Renal cortex interstitium (tissue), 15 donors: ENCODE measurements at places on chromosomes 2 and 18. TPM values are rescaled to one million over a fixed set of nuclear protein-coding genes. Genes with fewer than 3 reads are reported as not detected.

The CREG2 gene
- 0.46 TPM for polyA plus RNA-seq

The PLA2R1 gene
- polyA plus RNA-seq, result 117 TPM

DNA sequence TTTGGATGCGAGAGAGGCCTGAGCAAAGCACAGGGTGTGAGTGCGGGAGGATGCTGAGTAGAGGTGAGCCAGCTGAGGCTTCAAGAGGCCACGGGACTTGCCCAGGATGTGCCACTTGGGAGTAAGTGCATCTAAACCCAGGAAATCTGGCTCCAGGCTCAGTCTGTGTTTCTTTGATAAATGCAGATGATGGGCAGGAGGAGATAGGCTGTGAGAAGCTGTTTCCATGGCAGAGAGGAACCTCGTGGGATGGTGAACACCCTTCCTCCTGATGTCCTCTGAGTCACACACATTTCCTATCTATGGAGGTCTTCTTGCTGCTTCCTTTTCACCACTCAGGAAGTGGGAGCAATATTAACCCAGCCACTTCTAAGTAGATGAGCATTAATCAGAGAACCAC, 38.4 kb upstream of the CELF4 start:
- DNase-seq, result no peak

DNA sequence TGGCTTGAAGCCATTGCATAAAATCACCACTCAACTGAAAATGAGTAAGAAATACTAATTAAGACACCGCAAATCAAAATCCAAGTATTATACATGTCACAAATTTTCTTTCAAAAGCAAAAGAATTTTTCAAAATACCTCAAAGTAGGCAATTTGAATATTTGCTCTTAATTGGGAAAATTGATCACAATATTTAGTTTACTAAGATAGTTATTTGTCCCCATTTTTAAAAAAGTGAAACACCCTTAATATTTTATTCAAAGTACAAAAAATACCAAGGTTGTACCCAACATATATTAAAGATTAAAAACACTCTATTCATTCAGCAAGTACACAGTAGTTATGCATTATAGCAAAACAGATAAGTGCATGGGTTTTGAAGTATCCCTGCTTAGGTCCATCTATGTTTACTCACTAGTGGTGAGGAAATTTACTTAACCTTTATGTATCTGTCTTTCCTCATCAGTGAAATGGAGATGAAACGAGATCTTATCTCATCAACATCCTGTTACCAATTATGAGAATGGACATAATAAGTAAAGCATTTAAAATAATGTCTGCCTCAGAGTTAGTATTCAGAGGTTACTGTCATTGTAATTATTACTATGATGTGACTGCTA, 35.1 kb downstream of the VPS54 start:
- DNase-seq, result no peak

DNA sequence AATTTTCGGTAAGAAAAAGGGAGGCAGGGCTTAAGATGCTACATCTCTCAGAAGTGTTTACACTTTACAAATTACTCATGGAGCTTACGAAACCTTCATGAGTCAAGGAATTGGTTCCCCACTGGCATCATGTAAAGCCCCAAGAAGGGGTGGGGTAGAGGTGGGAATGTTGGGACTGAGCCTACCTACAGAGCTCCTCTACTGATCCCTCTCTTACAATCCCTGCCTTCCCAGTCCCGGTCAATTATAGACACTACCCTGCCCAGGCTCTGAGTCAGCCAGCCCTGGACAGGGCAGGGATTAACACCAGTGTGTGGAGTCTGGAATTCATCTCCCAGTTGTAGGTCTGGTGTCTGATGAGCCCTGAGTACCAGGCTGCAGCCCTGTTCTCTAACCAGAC, 248.9 kb downstream of the PAX3 start:
- no peak for DNase-seq

DNA sequence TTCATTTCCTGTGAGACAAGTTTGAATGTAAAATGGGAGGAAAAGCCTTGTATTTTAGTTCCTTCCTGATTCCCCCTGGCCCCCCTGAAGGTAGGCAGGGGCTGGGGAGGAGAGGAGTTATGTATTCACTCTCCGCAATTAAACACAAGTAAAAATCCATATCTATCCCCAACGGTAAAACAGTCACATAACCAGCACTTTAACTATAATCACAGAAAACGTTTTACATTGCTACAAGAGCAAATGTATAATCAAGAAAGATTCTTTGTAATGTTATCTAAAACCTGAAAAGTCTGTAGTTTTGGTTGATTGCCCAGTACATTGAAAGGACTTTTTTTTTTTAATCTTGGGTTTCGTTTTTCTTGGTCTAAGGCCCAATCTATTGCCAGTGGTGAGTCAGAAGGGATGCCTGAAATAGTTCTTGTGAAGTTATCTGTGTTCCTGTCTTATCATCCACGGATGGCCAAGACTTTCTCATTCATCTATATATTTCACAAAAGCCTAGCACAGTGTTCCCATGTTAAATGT, 34.5 kb upstream of the CCNYL1 start:
- DNase-seq, result no peak

DNA sequence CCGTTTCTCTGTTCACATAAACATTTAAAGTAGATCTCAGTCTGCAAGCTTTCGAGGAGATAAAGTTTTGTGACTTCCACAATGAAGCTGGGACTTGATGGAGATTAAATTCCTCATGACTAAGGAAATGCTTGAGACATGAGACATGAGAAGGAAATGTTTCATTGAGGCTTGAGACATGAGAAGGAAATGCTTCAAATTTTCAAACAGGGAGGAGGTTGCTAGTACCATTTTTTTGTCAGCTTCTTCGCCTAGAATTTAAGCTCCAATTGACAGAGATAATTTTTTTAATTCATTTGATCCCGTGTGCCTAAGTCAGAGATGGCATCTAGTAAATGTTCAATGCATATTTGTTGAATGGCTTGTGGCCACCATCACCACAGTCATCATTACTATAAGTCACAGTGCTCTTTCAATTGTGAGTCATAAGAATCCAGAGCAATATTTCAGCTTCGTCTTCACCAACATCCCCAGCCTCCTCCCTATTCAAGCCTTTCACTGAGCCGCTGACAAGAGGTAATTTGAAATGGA, 543 bp upstream of the MARCHF4 start:
- DNase-seq, result no peak

DNA sequence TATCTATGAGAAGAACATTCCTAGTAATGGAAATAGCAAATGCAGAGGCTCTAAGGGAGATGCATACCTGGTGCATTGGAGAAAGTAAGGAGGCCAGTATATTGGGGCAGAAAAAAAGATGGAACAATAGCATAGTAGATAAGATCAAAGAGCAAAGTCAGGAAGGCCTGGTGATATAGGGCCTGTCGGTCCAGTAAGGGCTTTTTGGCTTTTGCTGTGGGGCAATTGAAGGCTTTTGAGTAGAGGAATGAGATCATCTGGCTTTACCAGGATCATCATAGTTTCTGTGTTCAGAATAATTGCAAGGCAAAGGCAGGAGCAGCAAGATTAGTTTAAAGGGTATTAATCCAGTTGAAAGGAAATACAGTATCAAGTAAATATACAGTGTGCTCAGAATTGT, 111.8 kb downstream of the EHBP1 start:
- DNase-seq, result no peak

GRCh38 chr2:61816480-61817355, 37.1 kb downstream of the FAM161A start:
- DNase-seq, result no peak

- no peak for DNase-seq
These were observed 43.5 kb downstream of the CALCRL start for GRCh38 chr2:187404431-187405110.

GRCh38 chr2:62663411-62663810, 42.1 kb upstream of the EHBP1 start:
- DNase-seq, result no peak

- DNase-seq, result no peak
These were observed 177.9 kb upstream of the RAB6C start for GRCh38 chr2:129801575-129801974.

DNA sequence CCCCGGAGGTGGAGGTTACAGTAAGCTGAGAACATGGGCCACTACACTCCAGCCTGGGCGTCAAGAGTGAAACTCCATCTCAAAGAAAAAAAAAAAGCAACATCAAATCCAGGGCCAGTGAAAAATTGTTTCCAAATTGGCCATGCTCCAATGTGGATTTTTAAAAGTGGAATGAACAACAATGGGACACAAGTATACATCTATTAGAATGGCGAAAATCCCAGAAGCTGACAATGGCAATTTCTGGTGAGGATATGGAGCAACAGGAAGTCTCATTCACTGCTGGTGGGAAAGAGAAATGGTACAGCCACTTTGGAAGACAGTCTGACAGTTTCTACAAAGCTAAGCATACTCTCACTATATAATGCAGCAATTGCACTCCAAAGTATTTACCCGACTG, 161.4 kb downstream of the UXS1 start:
- no peak for DNase-seq

- no peak for DNase-seq
These were observed 97.7 kb downstream of the LOXHD1 start for GRCh38 chr18:46559296-46559695.

- DNase-seq, result no peak
These were observed 5.9 kb upstream of the LGALSL start for GRCh38 chr2:64448041-64448426.

DNA sequence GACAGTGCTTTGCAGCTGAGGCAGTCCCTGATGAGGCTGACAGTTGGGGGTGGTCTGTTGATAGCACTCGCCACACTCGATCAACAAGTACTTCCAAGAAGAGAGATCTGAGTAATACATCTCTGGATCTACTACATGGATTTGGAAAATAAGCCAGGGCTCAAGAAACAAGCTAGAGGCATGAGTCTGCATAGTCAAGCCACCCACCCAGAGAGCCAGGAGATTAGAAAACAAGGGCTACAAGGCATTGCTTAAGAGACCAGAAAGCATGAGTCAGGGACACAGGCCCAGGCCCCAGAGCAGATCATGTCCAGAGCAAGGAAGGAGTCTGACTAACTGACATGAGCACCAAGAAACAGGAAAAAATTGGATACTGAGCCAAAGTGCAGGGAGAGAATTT, 196.9 kb upstream of the CWC22 start:
- DNase-seq, result no peak
